ENCODE measurements at places on chromosomes 13 and 19.
A peak's percentile ranks its signal among the peaks of the same experiment; 100 is the strongest.

- no peak for DNase-seq
Measured at GRCh38 chr19:18251587-18252369, 22.5 kb downstream of the IQCN start.

DNA sequence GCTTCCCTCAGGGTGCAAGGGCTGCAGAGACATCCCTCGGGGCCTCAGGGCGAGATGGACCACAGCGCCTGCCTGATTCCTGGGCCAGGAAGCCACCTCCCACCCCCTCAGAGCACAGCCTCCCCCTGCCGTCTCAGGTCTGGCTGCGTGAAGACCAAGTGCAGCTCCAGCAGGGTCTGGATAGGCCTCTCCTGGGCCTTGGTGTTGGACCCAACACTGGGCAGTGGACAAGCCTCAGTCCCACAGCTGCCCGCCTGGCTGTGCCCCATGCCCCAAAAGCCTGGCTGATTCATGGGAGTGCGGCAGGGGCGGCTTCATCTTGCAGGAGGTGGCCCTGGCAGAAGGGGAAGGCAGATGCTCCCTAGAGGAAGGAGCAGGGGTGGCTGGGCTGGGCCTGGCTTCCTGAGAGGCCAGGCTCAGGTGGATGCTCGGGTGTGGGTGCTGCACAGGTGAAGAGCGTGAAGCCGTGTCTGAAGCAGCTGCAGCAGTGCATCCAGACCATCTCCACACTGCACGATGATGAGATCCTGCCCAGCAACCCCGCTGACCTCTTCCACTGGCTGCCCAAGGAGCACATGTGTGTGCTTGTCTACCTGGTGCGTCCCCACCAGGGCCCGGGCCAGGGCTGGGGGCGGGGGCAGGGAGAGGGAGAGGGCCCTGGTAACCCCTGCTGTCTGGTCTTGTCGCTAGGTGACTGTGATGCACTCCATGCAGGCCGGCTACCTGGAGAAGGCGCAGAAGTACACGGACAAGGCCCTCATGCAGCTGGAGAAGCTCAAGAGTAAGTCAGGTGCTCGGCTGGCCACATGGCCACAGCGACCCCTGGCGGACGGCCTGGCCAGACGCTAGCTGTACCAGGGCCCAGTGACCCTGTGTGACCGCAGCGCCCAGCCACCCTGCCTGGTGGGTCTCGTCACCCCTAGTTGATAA, 21.7 kb downstream of the MAU2 start:
- DNase-seq: peak; percentile 12

DNA sequence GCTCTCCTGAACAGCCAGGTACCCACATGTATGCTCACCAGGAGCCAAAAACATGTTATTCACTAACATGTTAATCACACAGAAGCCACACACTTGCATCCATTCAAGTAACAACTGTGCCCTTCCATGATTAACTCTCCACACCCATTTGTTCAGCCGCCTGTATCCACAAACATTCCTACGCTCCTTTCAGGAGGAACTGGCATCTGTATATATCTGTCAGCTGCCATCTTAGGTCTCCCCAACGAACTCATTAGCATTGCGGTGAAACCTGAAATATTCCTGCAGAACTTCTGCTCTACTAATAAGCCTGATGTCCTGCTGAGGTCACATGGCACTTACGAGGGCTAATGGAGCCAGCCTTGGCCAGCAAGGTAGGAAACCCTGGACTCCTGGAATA, 33.0 kb downstream of the OLFM2 start:
- no peak for DNase-seq

DNA sequence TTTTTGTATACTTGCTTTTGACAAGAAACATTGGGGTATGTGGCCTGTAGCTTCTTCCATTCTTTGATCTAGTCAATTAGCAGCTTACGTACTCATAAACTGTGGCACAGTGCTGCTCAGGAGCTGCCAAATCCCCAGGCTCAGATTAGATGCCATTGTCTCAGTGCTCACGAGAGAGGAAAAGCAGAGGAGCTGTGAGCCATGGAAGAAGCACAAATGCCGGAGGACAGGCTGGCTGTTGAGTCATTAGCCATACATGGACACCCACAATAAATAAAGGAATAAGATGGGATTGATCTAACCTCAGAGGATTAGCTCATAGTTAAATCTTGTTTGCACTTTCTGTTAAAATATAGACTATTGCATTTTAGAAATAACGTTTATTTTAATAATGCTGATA, 121.7 kb downstream of the POSTN start:
- no peak for DNase-seq

GRCh38 chr19:56839652-56840450, 675 bp downstream of the PEG3 start:
- DNase-seq: no peak

DNA sequence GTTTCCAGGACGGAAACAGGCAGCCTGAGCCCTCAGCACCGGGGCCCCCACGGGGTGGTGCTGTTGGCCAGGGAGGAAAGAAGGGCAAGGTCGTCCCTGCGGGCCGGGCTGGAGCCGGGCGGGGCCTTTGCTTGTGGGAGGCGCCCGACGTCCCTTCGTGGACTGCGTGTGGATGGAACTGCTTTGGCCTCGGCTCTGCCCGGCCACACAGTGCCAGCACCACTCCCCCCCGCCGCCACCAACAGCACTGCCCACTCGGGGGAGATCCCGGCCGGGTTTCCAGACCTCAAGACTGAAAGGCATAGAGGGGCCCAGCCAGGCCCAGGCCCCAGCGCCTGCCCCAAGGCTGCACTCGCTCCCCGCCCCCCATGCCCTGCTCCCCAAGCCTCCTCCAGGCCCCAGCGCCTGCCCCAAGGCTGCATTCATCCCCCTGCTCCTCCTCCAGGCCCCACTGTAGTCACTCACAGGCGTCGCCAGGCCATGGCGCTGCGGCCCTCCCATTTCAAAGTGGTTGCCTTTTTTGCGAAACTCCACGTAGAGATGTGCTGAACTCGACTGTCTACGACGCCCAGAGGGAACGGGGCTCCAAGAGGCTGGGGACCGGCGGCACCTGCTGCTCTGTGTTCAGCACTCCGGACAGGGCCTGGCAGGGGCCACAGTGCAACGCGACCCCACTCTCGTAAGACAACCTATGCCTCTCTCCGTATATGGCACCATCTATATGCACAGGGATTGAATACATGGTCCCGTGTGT, 22.5 kb downstream of the C13orf46 start:
- no peak for DNase-seq

GRCh38 chr13:92896842-92897241, 329.8 kb upstream of the GPC6 start:
- DNase-seq: no peak

DNA sequence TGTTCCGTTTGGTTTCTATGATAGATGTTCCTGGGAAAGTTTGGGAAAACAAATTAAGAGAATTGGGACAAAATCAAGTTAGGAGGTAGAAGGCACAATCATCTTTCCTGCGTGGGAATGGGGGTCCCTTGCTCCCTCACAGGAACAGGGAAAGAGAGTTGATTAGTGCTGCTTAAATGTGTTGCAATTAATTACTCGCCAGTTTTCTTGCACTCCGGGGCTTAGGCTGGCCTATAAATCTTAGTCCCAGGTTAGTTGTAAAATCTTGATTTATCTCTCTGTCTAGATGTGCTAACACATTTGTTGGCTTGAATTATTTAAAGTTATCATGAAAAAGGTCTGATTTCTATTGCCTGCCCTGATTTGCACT, 10.1 kb downstream of the B3GLCT start:
- no peak for DNase-seq

DNA sequence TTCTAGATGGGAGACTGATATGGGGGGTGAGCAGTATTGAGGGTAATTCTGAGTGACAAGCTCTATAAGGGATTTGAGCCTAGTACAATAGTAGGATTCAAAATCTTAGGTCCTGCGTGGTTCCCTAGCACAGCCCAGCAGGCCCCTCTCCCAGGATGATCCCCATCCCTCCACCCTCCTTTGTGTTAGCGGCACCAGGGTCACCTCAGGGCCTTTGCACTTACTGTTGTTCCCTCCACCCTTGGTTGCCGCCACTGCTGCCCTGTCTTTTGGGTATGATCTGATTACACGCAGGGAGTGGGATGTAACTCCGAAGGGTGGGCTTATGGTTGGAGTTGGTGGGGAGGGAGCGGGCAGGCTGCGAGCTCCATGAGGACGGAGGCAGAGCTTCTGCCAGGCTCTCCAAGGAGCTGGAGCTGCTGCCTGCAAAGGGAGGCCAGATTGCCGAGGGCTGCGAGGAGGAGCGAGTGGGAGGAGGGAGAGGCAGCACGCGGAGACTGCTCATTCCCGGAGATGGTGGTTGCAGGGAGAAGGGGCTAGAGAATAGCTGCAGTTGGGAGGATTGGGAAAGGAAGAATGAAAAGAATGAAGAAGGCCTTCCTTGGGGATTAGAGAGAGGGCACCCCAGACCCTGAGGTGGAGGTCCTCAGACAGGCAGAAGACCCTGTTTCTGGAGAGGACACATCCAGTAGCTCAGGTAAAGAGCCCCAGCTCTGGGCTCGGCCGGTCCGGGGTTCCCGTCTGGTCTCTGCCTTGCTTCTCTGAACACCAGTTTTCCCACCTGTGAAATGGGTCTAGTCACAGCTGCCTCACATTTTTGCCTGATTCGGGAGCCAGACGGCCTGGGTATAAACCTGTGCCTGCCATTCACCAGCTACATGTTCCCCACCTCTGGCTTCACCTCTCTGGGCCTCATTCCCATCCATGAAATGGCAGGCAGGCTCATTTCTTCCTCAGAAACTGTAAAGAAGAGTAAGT, 5.2 kb downstream of the NACC1 start:
- DNase-seq: no peak

GRCh38 chr19:41341669-41342490, 11.8 kb downstream of the TGFB1 start:
- DNase-seq: no peak

DNA sequence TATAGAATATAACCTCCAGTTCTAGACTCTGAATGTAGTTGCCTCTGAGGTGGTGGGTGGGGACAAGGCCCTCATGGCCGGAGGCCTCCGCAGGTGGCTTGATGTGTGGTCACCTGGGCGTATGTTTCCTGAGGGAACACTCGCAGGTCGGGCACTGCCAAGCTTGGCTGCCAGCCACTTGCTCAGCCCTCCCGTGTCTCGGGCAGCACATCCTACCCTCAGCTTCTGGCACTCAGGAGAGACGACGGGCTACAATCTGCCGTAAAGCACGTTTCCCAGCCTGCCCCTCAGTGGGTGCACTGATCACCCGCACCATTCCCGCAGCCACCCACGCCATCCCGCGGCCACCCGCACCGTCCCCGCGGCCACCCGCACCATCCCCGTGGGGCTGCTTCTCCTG, 15.2 kb downstream of the THOP1 start:
- DNase-seq: no peak

DNA sequence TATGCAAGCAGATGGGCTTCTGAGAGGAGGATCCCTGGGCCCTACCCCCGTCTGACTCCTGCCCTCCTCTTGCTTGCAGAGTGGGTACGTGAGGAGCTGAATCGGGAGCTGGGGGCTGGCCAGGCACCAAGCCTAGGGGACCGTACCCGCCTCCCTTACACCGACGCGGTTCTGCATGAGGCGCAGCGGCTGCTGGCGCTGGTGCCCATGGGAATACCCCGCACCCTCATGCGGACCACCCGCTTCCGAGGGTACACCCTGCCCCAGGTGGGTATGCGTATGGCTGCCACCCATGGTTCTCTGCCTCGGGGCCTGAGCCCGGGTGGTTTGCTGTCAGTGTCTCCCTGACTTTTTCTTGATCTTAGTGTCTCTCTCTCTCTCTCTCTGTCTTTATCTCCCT, 10.4 kb downstream of the CYP2S1 start:
- DNase-seq: no peak

DNA sequence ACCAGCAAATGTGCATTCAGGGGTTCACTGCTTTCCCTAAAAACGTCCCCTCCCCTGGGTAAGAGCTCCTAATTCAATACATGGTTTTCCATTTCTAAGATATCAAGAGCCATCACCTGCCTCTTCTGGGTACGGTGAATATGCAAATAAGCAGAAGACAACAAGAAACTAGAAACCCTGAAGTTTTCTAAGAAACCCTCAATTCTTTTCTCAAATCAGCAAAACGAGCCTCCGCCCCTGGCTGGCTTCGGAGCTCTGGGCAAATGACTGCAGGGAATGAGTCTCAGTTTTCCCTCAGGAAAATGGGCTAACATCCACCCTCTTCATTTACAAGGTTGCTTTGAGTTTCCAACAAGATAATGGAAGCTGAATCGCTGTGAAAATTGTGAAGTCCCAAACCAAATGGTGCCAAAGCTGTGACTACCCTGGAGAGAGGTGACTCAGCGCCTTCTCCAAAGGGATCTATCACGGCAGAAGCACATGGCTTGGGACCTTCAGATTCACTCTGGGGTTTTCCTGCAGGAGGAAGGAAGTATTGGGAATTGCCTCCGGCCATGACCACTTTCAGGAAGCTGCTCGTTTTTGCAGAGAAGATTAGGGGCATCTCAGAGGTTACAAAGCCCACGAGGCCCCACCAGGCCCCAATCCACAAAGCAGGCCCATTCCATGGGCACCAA, 26.6 kb downstream of the KLF2 start:
- no peak for DNase-seq

DNA sequence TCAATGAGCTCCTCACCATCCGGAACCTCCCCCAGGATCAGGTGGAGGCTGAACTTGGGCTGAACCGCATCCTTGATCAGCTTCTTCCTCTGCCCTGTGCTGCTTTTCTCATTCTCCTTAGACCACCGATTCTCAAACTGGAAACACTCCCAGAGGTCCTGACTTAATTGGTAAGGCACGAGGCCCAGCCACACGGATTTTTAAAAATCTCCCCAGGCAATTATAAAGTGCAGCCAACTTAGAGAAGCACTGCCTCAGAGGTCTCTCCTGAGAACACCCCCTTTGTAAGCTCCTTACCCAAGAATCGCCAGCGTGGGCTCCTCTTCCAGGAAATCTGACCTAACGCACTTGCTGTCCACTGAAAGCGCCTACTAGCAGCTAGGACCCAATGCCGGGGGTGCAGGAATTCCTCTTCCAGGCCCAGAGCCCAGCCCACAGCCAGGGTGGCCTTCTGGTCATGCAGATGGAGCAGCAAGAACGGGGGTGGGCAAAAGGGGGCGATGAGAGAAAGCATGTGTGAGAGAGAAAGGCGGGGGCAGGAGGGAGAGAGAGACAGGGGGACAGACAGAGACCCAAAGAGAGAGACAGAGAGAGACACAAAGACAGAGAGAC, 66.9 kb upstream of the CACNA1A start:
- DNase-seq: no peak

GRCh38 chr13:113969973-113970611, 3.8 kb downstream of the C13orf46 start:
- DNase-seq: no peak

DNA sequence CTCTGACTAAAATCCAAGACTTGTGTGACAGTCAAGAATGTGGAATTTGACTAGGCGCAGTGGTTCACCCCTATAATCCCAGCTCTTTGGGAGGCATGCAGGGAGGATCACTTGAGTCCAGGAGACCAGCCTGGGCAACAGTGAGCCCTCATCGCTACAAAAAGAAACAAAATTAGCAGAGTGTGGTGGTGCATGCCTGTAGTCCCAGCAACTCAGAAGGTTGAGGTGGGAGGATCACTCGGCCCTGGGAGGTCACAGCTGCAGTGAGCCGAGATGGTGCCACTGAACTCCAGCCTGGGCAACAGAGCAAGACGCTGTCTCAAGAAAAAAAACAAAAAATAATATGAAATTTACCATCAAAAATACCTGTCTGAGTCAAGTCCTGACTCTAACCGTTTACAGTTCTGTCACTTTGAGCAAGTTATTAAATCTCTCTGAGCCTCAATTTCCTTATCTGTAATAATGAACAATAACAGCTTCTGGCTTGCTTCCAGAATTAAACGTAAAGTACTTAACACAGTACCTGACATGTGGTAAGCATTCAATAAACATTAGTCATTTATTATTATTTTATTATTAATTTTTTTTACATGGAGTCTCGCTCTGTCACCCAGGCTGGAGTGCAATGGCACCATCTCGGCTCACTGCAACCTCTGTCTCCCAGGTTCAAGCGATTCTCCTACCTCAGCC, 204.6 kb upstream of the TSC22D1 start:
- no peak for DNase-seq

- no peak for DNase-seq
Measured at GRCh38 chr19:53659292-53659691, 27.5 kb downstream of the DPRX start.
